ENCODE measurements at places on chromosomes 16 and 17.

DNA sequence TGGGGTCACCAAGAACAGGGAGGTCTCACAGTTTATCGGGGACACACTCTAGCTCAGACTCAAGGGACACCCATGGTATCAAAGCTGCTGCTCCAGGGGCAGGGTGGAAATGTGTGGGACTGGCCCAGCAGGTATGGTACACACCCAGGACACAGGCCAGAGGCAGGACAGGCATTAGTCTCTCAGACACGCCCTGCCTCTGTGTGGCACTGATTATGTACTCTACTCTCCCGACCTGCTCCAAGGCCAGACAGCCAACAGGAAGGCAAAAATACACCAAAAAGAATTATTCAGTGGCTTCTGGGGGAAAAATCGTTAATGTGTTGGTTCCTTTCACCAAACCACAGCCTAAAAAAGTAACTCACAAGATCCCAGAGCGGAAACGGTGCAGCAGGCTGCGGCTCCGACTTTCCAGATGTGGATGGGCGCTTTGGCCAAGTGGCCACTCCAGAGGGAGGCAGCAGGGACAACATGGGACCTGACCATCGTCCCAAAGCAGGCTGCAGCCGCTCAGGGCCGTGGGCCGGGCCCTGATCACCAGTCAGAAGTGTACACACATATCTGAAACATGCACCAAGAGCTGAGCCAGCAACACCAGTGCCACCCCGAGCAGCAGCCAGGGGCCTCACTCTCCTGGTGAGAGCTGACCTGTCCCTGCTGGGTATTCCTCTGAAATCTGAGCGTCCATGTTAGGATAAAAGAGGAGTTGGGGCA is 1.0 kb upstream of the SIRT7 start:
- DNase-seq = no peak

- no peak for DNase-seq
Observed at GRCh38 chr17:82424001-82424862, 5.8 kb upstream of the OGFOD3 start.

DNA sequence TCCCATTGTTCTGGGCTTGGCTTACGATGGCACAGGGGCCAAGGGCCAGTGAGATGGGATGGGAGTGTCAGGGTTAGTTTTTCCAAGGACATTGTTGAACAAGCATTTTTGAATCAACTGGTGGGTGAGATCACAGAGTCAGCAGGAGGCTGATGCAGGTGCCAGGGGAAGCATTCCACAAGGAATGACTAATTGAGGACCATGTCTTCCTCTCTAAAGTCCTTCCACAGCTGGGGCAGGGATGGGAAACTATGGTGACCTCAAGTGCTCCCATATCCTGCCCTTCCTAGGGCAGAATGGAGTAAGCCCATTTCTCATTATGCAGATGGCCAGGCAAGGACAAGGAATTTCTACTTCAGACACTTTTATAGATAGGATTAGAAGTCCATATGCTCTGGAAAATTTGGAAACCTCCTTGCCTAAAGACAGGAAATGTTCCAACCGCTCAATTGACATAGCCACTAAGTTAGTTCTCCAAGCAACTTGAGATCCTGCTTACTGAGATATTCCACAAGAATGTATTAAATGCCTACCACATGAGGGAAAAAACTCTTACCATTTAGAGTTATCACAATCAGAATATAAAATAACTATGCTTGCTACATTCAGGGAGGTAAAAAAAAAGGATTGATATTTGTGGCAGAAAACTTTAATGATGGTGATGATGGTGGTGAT is 21.2 kb upstream of the ENGASE start:
- DNase-seq = no peak

DNA sequence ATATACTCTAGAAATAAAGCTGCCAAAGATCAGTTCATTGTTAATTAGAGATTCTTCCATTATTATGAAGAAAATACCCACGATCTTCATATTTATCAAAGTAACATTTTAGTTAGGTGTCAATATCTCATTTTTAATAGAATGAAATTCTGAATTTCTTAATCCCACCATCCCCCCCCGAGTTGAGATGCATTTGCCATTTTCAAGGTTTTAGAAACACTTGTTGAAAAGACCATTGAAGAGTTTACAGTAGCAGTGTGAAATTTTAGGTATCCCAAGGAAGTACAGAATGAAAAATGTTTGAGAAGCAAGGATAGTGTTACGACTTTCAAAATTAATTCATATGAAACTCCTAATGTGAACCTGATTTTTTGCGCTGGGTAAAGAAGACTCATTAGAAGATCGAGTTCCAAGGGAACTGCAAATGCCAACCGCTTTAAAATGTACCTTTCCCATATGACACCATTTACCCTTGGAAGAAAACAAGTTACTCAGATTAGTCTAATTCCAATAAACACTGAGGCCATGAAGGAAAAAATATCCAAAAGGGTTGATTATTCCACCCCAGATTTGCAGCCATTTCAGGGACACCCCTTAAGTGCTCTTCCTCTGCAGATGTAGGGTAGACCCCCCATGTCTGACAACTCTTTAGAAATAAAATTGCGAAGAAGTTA is 731 bp downstream of the IKZF3 start:
- no peak for DNase-seq

GRCh38 chr17:72447251-72447640 is 326.4 kb downstream of the SOX9 start:
- DNase-seq = no peak

DNA sequence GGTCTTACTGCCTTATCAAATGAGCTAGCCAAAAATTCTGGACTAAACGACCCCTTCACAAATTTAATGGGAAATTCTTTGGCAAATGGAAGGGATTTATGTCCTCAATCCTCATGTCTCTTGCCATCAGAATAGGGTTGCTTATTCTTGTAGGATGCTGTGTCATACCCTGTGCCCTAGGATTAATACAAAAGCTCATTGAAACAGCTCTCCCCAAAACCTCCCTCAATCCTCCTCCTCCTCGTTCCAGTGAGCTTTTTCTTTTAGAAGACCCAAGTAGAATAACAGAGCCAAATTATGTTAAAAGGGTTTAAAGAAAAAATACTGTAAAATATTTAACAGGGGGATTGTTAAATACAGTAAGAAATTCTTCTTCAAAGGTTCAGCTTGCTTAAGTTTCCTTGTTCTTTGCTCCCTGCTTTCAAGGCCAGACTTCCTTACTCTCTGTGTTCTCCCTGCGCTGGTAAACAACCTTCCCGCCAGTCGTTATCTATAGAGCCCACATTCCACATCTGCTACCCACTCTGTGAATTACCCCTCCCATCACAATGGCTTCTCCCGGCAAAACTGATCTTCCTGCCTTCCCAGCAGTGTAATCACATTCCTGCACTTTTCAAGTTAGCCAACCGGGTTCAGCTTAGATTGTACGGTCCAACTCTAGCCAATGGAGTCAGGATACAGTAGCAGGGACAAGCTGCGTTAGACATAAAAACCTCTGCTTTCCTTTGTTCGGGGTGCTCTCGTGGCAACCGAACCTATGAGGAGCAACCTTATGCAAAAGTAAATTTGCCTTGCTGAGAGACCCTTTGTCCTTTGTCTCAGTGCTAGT is 9.7 kb downstream of the HPR start:
- no peak for DNase-seq

- DNase-seq = no peak
Observed at GRCh38 chr17:8894673-8895578, 27.5 kb upstream of the PIK3R6 start.

- DNase-seq = no peak
Observed at GRCh38 chr17:39665642-39666224, 584 bp downstream of the TCAP start.

DNA sequence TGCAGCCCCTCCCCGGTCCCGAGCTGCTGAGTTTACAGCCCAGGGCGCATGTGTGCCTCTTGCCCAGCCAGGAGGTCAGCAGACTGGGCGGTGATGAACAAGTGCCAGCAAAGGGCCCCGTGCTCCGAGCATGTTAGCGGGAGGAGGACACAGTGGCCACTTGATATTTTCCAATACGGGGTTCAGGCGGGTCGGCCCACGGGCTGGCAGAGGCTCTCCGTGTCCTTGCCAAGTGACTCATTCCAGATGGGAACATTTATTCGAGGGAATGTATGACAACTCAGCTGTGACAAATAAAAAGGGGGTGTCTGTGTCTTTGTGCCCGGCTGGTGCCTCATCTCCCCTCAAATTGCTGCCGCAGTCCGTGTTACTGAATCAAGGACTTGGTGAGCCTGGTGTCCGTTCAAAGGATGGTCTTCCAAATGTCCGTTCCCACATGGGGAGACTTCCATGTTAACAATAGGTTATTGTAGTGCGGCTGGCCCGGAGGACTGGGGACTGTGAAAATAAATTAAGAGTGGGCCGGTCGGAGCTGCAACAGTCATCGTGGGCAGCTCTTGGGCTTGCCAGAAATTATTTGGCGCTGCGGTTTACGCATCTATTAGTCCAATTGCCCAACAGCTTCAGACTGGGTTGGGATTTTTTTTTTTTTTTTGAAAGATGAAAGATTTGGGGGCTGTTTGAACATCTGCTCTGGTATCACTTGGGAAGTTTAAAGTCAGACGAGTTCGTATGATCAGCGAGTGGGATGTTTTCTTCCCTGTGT is 174.0 kb upstream of the CIBAR2 start:
- no peak for DNase-seq

- DNase-seq = no peak
Observed at GRCh38 chr16:68097088-68097487, 11.9 kb downstream of the NFATC3 start.

DNA sequence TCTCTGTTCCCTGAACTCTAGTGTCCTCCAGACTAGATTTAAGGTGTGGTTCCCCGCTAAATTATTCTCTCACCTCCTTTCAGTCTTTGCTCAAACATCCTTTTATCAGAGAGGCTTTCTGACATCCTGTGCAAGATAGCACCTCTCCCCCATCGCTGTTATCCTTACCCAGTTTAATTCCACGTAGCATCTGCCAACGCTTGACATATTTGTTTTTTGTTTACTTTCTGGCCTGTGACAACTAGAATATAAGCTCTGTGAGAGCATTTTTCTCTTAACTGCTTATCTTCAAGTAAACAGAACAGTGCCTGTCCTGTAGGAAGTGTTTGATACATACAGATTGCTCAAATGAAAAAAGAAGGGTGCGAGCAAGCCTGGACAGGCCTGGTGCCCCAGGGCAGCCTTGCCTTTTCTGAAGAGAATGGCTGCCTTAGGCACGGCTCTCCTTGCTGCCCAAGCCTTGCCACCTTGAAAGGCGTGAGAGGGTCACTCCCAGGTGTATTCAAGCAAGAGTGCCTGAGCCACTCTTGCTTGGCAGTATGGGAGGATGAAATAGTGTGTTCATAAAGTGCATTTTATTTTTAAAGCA is 9.7 kb downstream of the DYNLL2 start:
- DNase-seq = no peak

DNA sequence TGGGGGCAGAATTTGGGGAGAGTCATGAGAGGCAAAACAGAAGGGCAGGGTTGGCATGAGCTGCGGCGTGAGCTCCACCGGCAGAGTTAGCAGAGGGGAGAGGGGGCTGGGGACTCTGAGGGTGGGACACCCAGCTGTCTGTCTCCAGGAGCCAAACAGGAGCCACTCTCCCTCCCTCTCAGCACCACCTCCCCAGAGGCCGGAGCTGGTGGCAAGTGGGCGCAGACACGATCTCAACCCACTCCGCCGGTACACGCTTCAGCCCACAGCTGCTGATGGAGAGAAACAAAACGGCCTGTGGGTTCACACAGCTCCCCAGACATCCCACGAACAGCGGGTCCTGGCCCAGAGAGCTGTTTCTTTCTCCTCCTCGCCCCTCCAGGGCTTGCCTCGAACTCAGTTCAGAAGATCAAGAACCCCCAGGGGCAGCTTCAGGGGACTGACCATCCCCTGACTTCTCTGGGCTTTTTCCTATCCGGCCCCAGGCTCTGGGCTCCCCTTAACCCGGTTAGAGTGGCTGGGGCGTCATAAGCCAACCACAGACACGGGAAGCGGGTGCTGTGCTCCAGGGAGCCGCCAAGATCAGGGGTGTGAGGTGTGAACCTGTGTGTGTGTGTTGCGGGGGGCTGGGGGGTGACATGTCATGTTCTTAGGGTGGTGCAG is 7.6 kb downstream of the RHBDF2 start:
- no peak for DNase-seq

GRCh38 chr17:45223539-45224528 is 2.1 kb downstream of the FMNL1 start:
- DNase-seq = no peak

- no peak for DNase-seq
Observed at GRCh38 chr16:73473713-73474112, 425.8 kb upstream of the ZFHX3 start.

- DNase-seq = no peak
Observed at GRCh38 chr16:57720142-57720575, 15.4 kb upstream of the KATNB1 start.

DNA sequence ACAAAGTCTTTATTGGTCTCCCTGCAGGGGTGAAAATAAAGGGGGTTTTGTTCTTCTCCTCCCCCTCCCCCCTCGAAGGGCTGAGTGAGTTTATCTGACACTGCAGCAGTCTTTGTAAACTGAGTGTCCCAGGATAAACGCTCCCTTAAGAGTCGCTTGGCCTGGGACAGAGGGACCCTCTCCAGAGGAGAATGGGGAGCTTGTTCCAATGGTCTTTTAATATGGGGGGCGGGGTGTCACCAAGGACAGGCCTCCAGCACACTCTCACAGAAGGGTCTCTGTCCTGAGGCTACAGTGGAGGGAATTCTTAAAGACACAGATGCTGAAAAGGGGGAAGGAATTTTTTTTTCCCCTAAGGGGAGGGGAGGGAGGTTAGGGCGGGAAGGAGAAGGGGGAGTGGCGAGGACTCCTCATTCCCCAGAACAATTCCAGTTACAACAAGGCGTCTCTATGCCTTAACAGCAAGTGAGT is 455.5 kb downstream of the SOX9 start:
- DNase-seq = no peak

- no peak for DNase-seq
Observed at GRCh38 chr17:76199469-76199868, 40.8 kb downstream of the RNF157 start.

DNA sequence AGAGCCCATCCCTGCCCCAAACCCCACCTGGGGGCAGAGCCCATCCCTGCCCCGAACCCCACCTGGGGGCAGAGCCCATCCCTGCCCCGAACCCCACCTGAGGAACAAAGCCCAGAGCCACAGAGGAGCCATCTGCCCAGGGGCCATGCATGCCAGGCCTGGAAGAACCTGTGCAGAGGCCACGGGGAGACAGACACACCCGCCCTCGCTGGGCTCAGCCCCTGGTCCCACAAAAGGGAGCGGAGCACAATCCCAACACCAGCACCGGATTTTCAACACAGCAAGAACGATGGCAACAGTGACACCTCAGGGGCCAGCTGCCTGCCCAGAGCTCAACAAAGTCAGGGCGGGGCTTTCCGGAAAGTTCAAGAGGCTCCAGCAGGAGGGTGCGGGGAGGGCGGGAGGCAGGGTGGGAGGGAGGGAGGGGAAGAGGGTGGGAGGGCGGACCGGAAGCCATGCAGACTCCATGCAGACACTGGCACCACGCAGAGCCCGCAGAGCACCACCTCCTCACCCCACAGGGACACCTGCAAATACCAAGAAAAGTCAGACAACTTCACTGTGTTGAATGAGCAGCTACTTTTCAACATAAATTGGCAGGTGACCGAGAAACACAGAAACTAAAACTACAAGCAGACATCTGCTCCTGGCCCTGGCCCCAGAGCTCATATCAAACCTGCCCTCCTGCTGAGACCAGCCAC is 27.9 kb upstream of the C16orf95 start:
- no peak for DNase-seq
